NCI-H82 (cell line): ENCODE measurements at places on chromosomes 6 and 20.

DNA sequence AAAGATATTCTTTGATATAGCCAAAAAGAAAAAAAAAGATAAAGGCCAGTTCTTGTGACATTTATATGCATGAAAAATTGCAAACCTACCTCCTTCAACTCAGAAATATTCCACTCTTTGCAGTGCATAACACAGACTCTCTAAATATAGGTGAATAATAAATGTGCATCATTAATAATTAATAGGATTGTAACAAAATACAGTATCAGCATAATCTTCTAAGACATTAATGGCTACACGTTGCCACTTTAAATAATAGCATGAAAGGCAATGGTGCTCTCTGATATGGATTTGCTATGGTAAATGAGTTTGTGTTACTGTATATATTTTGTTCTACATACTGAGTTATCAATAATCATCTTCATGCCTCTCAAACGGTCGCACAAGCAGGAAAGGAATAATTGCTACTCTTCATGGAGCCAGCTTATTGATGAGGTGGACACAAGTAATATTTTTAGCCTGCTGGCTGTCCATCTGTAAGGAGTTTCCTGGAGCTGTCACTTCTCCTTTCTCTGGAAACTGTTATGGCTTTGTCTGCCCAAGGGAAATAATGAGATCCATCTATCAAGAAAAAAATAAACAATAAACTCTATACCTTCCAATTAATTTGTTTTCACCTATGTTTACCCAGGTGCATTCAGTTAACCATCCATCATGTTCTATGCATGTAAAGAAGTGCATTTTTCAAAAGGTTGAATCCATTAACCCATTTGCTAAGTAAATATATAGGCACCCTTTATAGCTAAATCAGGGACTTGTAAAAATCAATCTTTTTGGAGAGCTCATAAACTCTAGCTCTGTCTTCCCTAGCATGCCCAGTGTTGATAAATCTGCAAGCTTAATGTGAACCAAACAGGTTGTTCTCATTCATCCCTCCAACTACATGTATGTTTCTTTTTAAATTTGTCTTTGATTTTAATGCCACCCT lies 253.0 kb downstream of the NKAIN2 start:
- no peak for DNase-seq

DNA sequence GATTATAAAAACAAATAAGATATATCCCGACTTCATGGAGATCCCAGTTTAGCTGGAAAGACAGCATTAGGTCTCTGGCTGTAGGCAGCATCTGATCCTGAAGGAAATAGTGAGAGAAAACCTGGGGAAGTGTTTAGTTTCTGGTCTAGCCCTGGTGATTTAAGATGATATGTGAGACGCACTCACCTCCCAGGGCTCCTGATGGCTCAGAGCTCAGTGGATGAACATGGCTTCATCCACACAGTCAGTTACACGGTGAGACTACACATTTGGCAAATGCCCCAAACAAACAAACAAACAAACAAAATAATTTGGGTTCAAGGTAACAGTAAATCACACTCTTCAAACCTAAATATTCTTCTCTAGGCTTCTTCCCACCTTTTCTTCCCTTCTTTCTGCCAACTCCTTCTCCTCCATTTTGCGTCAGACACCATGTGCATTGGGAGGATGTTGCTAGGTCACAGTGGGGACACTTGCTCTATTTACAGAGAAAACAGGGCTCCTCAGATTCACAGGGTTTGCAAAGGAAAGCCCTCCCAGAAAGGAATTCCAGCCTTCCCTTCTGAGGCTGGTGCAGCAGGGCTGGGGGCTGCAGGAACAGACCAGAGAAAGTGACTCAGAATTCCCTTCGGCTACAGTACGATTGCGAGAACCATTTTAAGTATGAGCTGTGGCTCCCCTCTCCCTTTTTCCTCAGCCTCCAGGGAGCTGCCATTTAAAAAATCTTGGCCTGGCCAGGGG lies 59.6 kb upstream of the SALL4 start:
- no peak for DNase-seq

DNA sequence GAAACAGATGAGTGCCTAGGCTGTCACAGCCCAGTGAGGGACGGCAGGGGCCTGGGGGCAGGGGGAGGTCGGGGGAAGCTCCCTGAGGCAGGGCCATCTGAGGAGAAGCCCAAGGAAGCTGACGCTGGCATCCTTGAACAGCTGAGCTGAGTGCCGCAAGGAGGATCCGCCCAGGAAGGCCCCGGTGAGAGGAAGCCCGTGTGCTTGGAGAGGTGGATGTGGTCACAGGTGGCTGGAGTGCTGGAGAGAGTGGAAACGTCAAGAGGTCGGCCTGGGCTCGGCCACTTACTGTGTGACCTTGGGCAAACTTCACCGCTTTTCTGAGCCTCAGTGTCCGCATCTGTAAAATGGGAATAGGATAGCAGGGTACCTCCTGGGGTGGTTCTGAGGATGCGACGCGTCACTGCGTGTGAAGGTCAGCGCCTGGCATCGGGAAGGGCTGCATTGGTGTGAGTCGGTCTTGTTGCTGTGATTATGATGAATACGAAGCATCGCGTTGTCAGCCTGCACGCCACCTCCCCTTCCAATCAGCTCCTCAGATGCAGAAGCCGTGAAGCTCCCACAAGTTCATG lies 116.1 kb upstream of the PTPN1 start:
- no peak for DNase-seq

GRCh38 chr20:16007164-16007563 lies 566.1 kb downstream of the KIF16B start:
- no peak for DNase-seq

DNA sequence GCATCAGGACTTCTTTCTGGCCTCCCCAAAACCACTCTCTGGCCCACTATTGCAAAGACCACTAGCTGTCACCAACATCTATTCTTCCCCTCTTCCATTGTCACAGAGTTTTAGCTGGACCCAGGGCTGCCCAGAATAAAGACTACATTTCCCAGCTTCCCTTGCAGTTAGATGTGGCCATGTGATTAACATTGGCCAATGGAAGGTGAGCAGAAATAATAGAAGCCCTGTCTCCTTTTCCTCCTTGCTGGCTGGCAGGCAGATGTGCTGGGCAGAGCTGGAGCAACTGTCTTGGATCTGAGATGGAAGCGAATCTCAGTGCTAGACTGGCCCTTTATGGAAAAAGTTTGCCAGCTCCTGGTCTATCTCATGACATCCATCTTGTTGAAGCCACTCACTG lies 97.0 kb downstream of the KCNB1 start:
- peak; percentile 82 for DNase-seq

DNA sequence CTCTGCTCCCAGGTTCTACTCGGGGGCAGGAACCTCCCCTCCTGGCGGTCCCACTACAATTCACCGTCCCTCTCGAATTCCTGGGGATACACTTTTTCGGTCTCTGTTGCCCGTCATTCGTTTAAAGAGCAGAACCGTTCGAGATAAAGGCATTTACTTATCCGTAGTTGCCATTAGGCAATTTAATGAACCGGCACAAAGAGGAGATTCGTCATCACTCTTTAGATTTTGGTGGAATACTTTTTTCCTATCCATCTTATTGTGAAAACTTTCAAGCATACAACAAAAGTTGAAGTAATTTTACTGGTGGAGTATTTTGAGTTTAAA lies 1.2 kb upstream of the CD24 start:
- DNase-seq: no peak

DNA sequence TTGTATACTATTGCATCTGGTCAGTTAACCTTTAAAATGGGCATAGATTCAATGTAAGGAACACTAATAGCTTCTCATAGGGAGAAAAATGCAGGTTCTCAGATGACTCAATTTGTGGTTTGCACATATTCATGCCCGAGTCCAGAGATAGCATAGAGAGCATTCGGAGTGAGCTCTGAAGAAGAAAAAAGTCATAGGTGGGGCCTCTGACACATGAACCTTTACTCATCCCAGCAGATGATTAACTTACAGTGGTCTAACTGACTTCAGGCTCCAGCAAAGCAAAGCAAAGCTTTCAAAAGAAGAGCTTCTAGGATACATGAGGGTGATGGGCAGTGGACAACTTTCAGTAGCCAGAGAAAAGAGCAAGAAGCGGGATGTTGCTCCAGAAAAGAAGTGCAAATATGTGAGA lies 55.3 kb upstream of the BTN3A2 start:
- DNase-seq: no peak

DNA sequence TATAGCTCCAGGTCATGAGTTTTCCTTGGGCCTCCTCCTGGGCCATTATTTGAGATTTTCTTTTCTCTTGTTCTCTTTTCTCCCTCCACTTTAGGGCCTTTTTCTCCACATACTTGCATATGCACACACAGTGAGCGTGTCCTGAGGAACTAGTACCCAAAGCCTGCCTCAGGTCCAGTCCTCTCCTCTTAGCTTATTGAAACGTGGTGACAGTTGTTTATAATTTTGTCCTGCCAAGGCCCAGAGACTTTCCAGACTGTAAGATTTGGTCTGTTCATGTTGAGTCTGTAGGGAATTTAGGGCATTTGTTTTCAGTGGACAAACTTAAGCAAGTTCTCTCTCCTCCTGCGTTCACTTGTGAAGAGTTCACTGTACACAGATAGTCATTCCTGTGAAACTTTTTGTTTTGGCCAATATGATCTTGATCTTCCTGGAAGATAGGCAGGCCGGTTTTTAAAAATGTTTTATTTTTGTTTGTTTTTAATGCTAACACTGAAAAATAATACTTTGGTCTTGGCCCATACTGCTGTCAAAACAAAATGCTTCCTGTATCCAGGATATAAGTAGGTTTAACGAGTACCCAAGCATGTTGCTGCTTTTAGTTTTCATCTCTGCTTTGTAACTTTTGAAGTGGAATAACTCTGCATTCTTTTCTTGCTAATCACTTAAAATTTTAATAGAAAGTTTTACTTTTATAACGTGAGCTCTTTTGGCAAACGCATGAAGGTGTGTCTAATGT lies 20.7 kb downstream of the LRRC1 start:
- no peak for DNase-seq

DNA sequence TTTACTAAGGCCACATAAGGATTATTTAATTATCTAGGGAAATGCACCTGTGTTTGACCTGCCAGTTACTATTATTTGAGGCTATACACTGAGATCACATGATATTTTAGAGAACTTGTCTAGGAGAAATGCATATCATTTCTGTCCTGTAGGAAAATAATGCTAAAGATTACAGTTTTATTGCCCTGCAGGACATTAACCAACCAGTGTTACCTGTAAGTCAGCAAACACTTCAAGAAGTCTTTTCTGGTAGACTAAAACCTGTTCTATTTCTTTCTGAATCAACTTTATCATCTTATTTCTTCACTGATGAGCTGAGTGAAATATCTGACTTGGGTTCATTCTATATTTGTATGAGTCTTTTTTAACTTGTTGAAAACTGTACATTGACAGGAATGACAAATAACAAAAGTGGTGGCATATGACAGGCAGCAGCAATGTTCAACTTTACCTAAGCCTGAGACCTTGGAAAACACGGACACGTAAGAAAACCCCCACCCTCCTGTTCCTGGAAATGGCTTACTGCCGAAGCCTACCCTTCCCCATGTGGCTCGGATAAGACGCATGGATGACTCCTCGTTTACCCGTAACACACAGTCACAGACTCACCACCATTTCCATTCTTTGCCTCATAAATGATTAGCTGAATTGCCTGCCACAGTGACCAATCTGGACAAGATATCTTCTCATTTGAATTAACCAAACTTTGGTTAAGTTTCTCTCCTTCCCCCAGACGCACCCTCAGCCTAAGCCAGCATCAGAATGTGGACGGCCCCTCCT lies 118.0 kb upstream of the CD93 start:
- DNase-seq: no peak

GRCh38 chr6:142377497-142377848 lies 75.7 kb downstream of the ADGRG6 start:
- DNase-seq: no peak

DNA sequence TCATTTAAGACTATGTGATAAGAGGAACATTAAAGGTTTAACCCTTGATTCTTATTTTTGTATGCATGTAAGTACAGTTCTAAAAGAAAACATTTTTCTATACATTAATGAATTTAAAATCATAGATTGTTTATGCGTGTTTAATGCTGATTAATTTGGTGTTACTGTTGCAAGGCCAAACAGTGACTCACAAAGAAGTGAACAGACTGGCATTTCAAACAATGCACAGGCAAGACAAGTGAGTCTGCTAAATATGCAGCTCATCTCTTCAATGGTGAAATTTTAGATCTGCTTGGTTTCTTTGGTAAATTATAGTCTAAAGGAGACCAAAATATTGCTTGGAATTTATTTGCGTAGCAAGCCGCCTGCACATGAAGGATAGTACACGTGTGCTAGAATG lies 417.4 kb upstream of the SOX4 start:
- DNase-seq: no peak

DNA sequence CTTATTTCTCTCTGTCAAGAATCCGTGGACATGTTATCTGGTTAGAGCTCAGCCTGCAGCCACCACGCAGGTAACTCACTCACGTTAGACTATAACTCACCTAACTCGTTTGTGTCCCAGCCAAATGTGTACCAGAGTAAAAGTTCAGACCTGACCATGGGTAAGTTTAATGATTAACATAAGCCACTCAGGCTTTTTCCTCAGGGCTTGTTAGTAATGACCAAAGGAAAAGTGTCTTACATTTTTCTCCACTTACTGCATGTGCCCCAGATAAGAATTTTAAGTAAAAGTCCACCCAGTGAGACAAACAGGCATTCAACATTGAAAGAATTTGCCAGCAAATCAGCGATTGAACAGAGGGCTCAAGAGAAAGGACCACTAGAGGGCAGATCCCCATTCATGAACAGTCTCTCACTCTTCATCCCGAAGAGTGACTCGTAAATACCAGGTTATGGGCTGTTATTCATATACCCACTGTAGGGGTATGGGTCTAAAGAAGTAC lies at the start of gene PKHD1:
TSS of gene PKHD1 (minus strand) at position 116 of the 502 bp plus-strand sequence. CDS start 2,680 bp downstream, outside the sequence.
- peak; percentile 51 for DNase-seq

- peak; percentile 60 for DNase-seq
These were observed 180.4 kb downstream of the ZNF217 start for GRCh38 chr20:53413186-53413631.

DNA sequence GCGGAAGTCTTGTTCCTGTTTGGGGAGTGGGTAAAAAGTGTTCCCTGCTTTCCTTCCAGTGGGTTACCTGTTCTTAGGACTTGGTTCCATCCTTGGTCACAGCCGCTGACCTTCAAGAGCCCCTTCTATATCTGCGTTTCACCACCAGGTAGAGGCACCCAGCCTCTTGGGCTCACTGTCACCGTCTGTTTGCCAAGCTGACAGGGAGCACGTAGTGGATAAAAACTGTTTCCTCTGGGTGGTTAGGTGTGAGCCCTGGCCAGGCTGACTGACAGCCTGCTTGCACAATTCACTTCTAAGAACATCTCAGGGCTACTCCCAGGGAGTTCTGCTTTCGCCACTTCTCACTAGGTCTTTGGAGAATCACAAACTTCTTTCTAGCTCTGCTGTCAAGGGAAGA lies 1.8 kb upstream of the JPH2 start:
- no peak for DNase-seq

- DNase-seq: no peak
These were observed 276.4 kb upstream of the MOCS1 start for GRCh38 chr6:40210628-40211056.

GRCh38 chr20:38932457-38933120 lies 6.4 kb downstream of the FAM83D start:
- no peak for DNase-seq
